Activated naive CD4-positive, alpha-beta T cell treated with anti-CD3 and anti-CD28 coated beads for 36 hours (primary cell): ENCODE measurements at places on chromosomes 5 and 9.

DNA sequence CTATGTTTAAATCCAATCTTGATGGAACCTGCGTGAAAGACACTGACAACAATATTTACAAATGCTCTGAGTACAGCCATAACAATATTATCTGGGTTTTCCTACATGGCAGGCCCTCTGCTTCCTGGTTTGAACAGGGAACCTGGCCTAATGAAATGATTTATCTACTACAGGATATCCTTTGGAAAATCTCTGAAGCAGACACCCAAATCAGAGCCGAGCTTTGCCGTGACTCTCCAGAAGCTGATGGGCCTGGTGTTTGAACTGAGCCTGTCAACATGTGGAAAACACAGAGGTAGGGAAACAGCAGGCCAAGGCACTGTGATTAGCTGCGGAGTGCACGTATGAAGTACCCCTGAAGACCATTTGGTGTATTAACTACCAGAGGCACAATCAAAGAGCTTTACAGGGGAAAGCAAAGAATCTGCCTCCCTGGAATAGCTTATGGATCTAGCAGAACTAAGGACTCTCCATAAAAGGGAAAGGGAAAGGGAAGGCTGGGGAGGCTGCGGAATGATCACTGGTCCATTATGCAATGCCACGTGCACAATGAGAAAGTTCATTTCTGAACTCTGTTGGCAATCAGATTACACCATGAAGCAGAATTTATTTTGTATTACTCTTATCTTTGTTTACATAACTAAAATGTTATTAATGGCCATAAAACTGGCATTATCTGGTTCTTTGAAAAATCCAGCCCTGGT lies 321.9 kb downstream of the EBF1 start:
- no peak for DNase-seq

GRCh38 chr5:97118261-97119006 lies 24.0 kb downstream of the LIX1 start:
- no peak for DNase-seq

- DNase-seq, result no peak
These were observed 70.8 kb downstream of the SERINC5 start for GRCh38 chr5:80185095-80185494.

DNA sequence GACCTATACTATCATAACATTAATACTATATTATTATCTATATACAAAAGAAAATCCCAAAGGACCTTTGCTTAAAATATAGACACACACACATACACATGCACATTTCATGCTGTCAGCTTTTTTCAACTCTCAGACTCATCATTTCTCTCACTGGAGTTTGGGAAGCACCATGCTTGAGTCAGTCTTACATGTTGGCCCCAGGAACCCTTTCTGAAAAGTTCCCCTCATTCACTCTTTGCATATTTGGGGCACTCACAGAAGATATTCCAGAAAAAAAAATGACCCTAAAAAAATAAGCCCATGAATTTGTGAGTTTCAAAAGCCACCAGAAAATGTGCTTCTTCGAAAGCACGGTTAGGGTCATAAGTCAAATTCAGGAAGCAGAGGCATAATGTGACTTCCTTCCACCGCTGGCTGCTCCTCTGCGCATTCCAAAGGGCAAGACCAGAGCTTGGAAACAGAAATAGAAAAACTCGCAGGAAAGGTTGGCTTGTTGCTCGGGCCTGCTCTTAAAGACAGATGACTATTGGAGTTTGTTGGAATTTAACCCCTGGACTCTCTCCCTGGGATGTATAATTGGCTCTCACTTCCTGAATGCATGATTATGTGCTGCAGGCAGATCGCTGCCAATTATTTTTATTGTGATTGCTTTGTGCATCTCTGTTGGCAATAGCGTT lies 129.7 kb upstream of the IQGAP2 start:
- no peak for DNase-seq

- no peak for DNase-seq
These were observed 292.0 kb upstream of the SMC2 start for GRCh38 chr9:103802068-103802467.

GRCh38 chr5:93130624-93131490 lies 450.2 kb downstream of the NR2F1-AS1 start:
- no peak for DNase-seq

- no peak for DNase-seq
These were observed 63.7 kb upstream of the ANGPTL2 start for GRCh38 chr9:127185931-127186781.
